ENCODE measurements at places on chromosomes 4 and X.

GRCh38 chr4:111512081-111512783 lies 633.0 kb upstream of the FAM241A start:
- peak; percentile 0 for DNase-seq

DNA sequence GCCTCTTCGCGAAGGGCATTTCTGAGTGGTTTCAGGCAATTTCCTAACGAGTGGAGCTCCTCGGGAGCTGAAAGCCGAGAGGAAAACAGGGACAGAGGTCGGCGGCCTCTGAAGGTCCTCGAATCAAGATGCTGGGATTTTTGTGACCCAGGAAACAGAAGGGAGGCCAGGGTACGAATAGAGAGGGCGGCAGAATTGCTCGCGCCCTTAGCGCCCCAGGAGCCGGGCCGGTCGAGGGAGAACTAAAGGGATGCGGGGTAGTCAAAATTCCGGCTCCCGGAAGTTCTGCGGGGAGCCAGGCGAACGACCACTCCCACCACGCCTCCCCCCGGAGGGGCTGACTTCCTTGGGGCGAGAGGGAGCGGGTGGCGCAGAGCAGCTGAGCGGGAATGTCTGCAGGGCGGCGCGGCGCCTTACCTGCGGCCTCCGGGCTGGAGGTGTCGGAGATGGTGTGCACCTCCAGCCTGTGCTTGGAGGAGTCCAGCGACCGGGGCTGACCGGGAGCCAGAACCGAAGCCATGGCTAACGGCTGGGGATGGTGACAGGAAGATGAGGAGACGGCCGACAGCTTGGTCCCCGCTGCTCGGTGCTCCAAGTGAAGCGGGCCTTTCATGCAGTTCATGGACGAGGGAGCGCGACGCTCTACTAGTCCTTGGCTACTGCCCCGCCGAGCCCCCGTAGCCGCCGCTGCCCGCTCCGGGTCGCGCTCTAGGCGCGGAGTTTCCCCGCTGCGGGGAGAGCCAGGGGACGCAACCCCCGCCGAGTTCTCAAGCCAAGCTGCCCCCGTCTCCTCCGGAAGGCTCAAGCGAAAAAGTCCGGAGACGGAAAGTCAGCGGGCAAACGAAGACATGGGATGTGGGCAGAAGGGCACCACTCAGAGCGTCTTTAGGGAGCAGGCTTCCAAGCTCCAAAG lies 782 bp downstream of the PITX2 start:
- DNase-seq: no peak

DNA sequence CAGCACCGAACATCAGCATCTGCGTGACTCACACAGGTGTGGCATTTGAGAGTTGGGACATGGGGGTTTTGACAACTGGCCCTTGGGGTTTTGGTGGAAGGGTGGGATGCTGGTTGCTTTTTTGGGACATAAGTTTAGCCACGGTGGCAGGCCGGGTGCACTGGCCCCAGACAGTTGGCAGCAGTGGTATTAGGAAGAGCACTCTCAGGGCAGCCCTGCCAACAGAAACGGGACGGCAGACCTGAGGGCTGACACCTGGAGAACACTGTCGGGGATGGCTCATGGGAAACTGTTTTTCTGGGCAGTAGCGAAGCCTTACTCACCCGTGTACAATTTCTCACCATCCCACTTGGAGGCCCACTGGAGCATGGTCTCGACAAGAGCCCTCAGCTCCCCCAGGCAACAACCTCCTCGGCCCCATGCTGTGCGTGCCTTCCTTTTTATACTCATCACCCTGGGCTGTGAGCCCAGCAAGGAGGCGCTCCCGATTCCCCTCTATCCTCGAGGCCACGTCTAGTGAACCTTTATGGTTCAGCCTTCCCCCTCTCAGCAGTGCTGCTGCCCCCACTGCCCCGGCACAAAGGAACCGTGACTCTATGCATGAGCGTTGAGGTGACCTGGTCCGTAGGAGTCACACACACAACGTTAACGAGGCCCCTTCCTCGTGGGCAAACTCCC lies 30.6 kb downstream of the WDR1 start:
- no peak for DNase-seq

GRCh38 chrX:129719931-129720530 lies 18.7 kb upstream of the XPNPEP2 start:
- DNase-seq: no peak

DNA sequence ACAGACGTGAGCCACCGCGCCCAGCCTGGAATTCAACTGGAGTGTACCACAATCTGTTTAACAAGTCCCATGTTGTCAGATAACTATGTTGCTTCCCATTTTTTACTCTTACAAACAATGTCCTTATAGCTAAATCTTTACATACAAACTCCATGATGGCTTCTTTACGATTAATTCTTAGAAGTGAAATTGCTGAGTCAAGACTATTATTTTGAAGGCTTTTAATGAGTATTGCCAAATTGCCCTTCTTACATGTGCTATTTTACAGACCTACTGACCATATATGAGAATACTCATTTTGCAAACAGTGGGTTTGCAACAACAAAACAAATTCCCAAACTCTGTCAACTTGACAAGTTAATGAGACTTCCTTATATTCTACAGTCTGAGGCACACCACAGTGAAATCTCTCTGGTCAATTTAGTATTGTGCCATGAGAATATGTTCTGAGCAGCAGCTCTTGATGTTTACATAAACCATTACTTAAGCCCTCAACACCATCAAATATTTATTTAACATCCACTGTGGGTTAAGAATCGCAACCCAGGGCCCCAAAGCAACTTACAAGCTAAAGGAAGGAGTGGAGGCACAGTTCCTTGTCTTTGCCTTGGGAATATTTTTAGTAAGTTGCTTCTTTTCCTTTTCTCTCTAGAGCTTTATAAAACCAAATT lies 128.5 kb downstream of the SPRY1 start:
- no peak for DNase-seq

DNA sequence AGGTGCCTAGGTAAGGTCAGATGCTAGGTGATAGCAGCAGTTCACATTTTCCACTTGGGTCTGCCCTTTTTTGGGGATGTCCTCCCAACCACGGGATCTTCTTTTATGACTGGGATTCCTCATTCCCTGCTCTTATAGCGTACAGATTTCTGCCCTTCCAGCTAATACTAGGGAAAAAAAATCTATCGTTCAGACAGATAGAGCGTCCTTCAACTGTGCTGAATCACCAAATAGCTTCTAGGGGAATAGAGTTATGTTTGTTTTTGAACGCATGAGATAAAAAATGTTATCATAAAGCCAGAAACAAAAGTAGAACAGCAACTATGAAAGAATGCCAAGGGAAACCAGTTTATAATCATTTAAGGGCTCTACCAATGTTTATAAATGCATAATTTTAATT lies 13.0 kb downstream of the RAP2C start:
- no peak for DNase-seq

Data from suppressor macrophage treated with lipopolysaccharide for 4 hours (primary cell).